Endothelial cell of umbilical vein (primary cell): ENCODE measurements at places on chromosomes 6 and 20. TPM values are rescaled to one million over a fixed set of nuclear protein-coding genes. Genes with fewer than 3 reads are reported as not detected.

HLA-DMA gene
- 7.7 and 10.9 TPM in 2 replicates for polyA plus RNA-seq

RAET1L gene
- not detected in 2 replicates for polyA plus RNA-seq

COL9A3 gene
- polyA plus RNA-seq, result 0.19 and 0.46 TPM in 2 replicates

SLC22A7 gene
- polyA plus RNA-seq, result not detected in 2 replicates

PTK6 gene
- 0.05 TPM in 1 of 2 replicates, not detected in the other for polyA plus RNA-seq

SPTLC3 gene
- 0.05 and 0.35 TPM in 2 replicates for polyA plus RNA-seq

MAPK13 gene
- polyA plus RNA-seq, result 7.0 and 9.0 TPM in 2 replicates
